IMR-90 (cell line): ENCODE measurements at places on chromosomes 1 and 21. TPM values are rescaled to one million over a fixed set of nuclear protein-coding genes. Genes with fewer than 3 reads are reported as not detected.

Gene NPL
- total RNA-seq = 0.36 and 0.83 TPM in 2 replicates

Gene HRNR
- total RNA-seq = not detected in 2 replicates

Gene VASH2
- total RNA-seq = 0.83 and 0.90 TPM in 2 replicates

Gene HCRTR1
- not detected in 2 replicates for total RNA-seq

Gene CNR2
- not detected in 2 replicates for total RNA-seq

Gene PTGFR
- total RNA-seq = 5.4 and 8.6 TPM in 2 replicates

GRCh38 chr1:164969253-164969652 is 387.3 kb downstream of the LMX1A start:
- DNase-seq = no peak

DNA sequence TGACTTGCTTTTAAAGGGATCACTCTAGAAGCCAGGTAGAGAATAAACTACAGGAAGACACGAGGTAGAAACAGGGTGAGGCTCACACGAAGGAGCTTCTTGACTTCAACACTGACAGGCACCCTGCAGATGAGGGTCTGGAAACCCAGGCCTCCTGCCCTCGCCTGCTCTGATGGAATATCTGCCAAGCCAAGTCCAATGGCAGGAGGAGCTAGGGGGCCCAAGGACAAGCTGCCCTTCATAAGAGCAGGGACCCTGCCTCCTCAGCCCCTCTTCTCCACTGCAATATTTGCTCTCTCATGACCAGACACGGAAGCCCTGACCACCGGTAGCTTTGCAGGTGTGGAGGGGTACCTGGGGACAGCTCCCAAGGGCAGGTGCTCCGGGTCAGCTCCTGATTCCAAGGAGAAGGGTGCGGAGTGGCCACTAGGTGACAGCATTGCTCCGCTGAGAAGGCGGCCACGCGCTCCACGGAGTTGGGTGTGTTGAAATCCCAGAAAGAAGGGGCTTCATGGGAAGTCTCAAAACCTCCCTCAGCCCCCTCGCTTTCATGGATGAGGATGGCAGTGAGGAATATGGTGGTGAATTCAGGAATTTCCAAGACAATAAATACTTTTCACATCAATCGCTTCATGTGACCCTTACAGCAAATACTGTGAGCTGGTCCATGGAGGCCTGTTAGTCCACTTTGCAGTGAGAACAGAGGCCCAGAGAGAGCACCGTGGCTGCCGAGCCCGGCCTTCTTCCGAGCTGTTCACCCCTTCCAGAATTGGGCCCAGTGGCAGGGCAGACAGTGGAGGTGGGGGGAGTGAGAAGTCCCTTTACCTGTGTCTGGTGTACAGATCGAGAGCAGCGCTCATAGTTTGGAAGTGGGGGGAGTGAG is 33.2 kb upstream of the PAX7 start:
- DNase-seq = peak; percentile 25

- no peak for DNase-seq
Observed at GRCh38 chr21:31545036-31545435, 114.5 kb upstream of the SOD1 start.

- peak; percentile 86 for DNase-seq
Observed at GRCh38 chr1:244361764-244362473, 89.8 kb downstream of the ADSS2 start.

GRCh38 chr1:153541641-153542590 is 1.2 kb upstream of the S100A5 start:
- no peak for DNase-seq

- DNase-seq = no peak
Observed at GRCh38 chr1:187819086-187819485, 990.3 kb downstream of the PLA2G4A start.

DNA sequence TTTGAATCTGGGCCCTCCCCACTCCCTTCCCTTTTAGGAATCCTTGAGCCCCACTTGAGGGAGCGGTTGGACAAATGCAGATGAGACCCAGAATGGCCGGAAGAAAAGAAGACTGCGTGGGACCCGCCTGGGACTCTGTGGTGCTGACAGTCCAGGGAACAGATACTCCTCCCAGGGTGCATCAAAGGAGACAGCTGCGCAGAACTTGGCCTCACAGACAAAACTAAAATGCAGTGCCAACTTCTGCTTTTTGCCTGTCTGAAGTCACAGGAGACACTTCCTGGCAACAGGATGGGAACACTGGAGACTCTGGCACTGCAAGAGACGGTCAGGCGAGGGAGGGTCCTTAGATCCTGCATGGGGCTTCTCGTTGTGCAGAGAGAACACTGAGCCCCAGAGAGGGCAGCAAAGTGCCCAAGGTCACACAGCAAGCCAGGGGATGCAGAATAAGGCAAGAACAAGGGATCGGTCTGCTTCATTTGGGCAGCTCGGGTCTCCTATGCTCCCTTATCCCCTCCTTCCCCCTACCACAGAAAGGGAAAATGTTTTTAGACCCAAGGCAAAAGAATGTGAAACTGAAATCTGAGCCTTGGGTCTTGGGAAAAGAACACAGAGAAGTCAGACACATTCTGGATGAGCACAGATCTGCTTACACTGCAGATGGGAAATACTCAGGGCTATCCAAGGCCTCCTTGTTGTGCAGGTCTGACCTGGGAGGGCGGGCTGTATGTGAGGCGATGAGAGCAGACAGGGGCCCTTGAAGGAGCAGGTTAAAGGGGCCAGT is 182.4 kb downstream of the TRABD2B start:
- no peak for DNase-seq

DNA sequence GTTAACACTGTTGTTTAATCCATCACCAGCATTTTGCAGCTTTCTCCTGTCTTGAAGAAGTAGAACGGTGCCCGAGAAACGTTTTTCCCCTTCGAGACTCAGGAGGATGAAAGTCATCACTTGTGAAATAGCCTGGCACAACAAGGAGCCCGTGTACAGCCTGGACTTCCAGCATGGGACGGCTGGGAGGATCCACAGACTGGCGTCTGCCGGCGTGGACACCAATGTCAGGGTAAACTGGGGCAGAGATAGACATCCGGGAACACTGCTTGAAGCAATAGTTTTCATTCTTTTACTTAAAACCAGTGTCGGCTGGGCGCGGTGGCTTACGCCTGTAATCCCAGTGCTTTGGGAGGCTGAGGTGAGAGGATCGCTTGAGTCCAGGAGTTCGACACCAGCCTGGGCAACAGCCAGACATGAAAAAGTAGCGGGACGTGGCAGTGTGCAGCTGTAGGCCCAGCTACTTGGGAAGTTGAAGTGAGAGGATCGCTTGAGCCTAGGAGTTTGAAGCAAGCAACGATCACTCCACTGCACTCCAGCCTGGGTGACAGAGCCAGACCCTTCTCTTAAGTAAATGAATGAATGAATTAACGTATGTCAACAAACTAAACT is 945 bp downstream of the CHAF1B start:
- peak; percentile 11 for DNase-seq

DNA sequence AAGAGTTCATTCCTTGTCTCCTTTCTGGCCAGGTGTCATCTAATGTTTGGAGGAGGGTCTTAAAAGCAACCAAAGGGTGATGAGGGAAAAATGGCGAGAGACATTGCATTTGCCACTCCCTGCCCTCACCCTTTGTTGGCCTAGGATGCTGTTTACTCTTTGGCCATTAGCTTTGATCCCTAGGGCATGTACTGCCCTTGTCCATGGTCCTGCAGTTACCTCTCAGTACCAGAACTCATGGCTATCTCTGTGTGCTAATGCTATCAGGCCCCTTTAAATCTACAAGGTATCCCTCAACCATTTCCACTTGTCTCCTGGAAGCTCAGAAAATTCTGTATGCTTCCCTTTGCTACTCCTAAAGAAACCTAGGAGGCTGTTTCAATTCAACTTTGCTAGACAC is 424.8 kb upstream of the PLXNA2 start:
- DNase-seq = no peak

DNA sequence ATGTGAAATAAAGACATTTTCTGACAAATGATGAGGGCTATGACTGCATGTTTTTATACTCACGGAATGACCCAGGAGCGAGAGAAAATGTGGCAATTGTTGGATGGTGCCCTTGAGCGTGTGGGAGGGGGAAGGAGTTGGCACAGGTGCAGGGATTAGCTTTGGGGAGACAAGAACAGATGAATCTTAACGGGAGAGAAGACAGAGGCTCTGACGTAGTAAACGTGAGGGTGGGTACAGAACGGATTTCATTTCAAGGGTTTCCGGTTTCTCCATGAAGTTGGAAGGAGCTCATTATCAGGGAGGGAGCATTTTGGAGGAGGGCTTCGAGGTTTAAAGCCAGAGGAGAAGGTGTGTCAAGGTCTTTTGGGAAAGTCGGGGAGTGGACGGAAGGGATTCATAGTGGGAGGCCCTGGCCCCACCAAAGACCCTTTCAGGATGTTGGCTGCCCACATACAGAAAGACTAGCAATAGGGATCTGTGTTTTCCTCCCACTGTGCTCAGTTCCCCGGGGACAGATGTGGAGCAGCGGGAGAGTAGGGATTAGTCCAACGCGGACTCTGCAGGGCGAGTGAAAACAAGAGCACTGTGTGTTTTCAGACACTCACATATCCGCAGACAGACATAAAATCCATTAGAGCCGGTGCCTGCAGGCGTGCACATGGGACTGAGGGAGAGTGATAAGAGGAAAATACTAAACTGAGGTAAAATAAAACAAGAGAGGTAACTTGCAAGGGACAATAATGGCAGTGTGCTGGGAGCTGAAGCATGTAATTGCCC is 584.1 kb downstream of the AJAP1 start:
- no peak for DNase-seq

DNA sequence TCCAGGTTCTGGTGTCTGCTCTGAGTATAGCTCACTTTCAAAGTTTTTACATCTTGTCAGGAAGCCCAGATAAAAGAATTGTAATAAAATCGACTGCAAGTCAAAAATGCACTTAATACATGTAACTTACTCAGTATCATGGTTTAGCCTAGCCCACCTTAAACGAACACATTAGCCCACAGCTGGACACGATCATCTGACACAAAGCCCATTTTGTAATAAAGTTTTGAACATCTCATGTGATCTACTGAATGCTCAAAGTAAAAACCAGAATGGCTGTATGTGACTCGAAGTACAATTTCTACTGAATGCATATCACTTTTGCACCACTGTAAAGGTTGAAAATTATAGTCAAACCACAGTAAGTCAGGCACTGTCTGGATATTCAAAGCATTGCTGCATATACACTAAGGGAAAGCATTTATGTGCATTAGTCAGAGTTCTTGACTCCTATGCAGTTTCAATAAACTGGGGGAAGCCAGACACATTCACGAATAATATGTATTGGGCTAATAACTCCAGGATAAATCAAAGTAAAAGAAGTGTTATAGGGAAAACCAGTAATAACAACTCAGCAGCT is 12.2 kb upstream of the TDRD10 start:
- no peak for DNase-seq

DNA sequence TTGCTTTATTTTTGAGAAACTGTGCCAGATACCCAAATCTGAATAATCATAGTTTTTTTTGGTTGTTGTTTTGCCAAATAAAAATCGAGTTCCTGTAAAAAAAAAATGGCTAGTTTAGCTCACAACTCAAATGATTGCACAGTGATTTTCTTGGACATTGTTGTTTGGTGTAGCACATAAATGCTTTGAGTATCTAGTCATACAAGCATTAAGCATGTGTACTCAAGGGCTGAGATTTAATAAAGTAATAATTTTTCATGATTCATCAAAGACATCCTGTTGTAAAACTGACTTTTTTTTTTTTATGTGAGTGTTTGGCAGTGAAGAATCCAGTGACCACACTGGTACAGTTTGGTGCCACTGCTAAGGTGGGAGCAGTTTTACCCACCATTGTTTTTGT is 18.8 kb downstream of the ITSN1 start:
- peak; percentile 23 for DNase-seq

GRCh38 chr1:58633121-58633520 is 56.1 kb upstream of the TACSTD2 start:
- DNase-seq = no peak

DNA sequence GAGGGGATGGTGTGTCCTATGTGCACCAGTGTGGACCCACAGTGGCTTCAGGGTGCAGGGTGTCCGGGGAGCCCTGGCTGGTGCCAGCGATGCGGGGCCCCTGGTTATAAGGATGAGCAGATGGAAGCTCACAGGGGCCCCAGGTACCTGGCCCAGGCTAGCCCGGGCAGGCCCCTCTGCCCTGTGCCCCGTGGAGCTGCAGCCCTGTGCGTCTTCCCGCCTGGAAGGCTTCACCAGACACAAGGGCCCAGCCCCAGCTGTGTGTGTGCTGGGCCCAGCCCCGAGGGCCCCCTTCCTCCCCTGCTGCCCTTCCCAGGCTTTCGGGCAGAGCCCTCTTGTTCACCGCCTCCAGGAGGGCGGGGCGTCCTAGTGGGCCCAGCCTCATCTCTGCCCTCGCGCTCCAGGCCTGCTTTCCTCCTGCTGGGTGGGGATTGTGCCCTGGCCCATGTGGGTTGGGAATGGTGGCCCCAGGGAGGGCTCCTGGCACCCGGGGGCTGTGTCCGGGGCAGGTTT is 15.9 kb downstream of the PFKL start:
- no peak for DNase-seq

DNA sequence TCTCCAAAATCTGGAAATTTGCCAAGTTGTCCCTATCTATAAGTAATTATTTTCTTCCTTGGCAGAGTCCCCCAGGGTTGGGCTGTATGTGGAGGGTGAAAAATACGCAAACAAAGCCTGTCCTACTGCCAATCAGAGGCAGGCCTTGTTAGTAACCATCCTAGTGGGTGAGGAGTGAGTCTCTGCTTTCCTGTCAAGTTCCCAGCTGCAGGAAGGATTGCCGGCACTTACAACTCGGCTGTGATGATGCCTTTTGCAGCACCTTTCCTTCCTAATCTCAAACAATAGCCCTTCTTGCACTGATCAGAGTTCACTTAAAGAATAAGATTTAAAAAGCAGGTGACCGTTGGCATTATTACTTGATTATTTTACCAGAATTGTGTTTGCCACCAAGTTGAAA is 31.3 kb upstream of the FGGY start:
- DNase-seq = no peak

DNA sequence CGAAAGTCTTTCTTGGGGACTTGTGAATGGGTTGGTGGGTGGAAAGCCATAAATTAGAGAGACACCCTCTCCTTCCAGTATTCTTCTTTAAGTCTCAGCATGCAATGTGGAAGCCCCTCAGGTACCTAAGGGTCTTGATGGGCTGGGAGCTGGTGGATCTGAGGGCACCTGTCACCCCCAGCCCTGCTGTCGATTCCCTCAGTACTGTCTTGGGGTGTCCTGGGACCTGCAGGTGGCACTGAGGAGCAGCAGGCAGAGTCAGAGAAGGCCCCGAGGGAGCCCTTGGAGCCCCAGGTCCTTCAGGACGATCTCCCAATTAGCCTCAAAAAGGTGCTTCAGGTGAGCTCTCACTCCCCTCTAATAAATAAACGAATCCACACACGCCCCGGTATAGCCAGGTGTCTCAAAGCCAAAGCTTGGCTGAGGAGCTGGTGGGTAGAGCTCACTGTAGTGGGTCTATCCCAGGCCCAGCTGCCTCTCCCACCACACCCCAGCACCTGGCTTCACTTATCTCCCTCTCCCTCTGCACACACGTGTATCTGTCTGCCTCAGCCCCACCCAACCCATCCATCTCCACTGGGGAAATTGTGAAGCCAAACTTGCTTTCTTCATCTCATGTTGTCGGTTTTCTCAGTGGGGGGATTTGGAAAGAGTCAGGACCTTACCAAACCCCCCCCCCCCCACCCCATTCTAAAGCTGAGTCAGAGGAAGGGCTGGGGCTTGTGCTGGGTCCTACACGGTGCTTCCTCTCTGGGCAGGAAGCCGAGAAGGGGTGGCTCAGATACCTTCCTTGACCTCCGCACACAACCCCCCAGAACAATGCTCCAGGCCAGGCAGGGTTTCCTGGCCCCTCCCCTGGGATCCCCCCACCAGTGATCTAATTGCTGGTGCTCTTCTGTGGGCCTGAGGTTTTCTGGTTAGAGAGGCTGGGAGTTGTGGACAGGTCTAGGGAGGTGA is 1.6 kb downstream of the ADAM15 start:
- DNase-seq = no peak
